ENCODE measurements at places on chromosomes 6 and 20.
A peak's percentile ranks its signal among the peaks of the same experiment; 100 is the strongest.

DNA sequence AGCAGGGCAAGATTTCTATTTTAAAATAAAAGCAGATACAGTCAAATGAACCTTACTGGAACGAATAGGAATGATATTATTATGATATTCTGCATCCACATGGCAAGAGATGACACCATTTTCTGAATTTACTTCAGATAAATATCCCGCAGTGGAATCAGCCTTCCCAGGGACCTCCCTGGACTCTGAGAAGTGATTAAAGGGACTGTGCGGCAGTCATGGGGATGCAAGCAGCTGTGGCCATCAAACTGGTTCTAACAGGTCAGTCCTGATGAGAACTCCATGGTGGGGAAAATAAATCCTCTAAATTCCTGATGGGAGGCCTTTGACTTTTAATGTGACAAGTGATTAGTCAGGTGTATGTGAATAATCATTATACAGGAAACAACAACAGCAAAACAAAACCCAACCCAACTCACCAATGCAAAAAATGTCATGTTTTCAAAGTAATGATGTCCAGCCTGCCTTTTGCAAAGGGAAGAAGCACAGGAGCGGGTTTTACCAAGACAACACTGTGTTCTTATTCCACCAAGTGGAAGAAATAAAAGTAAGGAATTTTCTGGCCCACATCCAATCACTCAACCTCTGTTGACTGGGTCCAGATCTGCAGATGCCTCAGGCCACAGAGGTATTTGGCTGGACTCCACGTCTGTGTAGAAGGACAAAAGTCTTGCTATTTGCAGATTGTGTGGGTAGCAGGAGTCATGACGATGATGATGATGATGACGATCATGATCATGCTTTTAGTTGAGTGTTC, 61.9 kb upstream of the CITED2 start:
- peak; percentile 67 for ATAC-seq

- ATAC-seq: no peak
Measured at GRCh38 chr6:166951670-166952060, 4.7 kb downstream of the RNASET2 start.

- ATAC-seq: no peak
Measured at GRCh38 chr6:131549811-131550210, 23.2 kb upstream of the ARG1 start.

GRCh38 chr6:83199173-83199862, 6.2 kb downstream of the RWDD2A start:
- peak; percentile 15 for ATAC-seq

GRCh38 chr20:19008497-19008896, 194.9 kb downstream of the SCP2D1 start:
- no peak for ATAC-seq

DNA sequence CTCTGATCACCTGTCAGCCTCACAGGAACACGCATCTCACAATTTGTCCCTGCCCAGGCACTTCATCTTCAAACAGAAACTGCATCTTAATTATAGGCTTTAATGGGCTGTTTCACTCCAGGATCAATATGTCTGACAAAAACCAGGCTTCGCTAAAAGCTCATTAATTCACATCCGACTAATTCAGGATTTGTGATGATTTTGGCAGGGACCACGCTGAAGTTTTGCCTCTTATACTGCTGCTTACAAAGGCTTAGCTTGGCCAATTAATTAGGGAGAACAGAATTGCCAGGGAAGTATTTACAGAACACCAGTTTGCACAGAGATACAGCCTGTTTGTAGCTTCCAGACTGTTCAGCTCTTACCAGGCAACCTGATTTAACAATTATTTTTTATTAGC, 541.0 kb upstream of the SPTLC3 start:
- ATAC-seq: no peak

DNA sequence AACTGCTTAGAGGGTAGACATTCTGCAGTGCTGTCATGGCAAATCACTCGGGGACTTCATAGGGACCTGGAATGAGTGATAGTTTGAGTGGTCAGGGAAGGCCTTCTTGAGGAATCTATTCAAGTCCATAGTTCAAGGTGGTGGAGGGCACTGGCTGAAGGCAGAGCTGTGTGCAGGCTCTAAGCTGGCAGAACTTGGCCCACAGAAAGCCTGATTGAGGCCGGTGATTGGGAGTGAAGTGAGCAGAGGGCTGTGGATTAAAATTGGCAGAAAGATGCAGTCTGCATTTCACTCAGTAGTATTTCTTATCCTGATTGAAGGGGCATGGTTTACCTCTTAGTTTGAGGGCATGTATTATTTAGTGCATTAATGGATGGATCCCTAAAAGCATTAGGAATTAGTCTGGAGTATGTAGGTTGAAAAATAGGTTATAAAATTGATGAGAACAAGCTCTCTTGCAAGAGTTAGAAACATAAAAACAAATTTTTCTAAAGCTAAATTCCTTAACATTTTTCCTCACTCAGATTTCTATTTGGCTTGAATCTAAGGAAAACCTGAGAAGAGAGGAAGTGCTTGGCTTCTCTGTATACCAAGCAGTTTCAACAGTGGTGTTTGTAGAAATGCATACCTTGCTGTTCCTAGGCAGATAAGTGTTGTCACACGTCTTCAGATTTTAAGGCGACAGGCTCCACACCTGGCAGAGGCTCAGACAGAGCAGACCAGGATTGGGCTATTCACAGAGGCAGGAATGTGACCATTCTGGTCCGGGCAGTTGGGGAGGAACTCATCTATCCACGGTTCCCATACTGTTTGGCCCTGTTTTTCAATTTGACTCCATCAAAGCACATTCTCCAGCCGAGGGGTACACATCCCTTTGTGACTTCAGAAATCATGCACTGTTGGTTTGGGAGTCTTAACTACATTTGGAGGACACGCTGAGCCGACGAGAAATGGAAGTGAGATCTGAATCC, 45.2 kb downstream of the UTRN start:
- ATAC-seq: peak; percentile 45

DNA sequence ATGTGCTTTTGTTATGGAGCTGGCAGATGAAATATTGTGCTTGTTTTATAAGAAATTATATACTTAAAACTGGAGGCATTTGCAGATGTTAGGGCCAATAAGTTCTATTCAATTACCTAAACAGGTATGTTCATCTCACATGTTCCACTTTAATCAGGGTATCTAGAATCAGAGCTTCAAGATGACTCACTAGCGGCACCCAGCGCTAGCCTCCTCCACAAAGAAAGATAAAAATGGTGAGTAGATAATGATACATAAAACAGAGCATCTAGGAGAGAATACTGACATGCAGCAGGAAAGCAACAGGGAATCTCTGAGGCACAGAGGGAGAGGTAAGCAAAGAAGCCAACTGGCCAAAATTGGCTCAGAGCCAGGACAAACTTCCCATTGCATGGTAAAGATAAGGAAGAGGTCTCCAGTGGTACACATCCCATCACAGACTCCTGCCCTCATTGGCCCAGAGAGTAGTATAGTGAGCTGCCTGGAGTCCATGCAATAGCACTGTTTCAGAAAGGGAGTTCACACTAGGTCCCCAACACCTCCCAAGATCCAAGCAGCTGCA, 200.7 kb upstream of the SPTLC3 start:
- ATAC-seq: no peak

GRCh38 chr6:69026243-69026642, 391.2 kb downstream of the ADGRB3 start:
- no peak for ATAC-seq

GRCh38 chr20:5073660-5074231, 46.0 kb downstream of the PCNA start:
- ATAC-seq: no peak

DNA sequence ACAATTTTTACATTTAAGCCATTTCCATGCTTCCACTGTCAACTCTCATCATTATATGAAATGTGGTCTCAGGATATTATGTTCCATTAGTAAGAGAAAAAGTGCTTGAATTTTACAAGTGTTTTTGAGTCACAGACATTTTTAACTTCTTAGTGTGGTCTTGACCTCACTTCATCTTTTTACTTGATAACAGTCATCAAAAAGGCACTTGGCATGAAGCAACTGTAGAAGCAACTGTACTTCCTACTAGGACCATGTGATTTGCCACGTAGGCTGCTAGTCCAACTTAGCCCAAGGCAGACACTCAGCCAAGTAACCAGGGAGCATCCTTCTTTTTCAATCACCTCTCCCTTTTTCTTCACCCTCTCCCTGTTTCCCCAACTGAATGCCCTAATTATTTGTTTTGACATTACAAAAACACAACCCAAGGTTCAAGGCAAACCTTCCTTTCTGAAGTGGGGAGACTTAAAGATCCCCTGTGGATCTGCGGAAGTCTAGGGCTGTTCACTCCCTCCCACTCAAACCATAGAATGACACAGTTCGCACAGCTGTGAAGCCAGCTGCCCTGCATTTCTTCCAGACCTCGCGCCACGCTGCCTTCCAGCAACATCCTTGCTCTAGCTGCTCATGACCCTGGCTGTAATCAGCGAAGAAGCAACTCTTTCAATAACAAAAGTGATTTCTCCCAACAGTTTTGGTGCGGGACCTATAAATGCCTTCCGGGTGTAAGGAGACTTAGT, 45.0 kb downstream of the PHACTR1 start:
- no peak for ATAC-seq

- no peak for ATAC-seq
Measured at GRCh38 chr20:63162206-63162795, 53.6 kb downstream of the YTHDF1 start.

GRCh38 chr6:79868098-79868722, 79.1 kb downstream of the ELOVL4 start:
- peak; percentile 72 for ATAC-seq

DNA sequence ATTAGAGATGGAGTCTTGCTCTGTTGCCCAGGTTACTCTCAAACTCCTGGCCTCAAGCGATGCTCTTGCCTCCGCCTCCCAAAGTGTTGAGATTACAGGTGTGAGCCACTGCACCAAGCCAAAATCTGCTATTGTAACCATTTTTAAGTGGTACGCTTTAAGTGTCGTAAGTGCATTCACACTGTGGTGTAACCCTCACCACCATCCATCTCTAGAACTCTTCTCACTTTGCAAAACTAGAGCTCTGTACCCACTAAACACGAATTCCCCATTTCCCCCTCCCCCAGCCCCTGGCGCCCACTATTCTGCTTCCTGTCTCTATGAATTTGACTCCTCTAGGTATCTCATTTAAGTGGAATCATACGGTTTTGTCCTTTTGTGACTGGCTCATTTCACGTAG, 2.8 kb upstream of the FAM83C start:
- ATAC-seq: no peak

DNA sequence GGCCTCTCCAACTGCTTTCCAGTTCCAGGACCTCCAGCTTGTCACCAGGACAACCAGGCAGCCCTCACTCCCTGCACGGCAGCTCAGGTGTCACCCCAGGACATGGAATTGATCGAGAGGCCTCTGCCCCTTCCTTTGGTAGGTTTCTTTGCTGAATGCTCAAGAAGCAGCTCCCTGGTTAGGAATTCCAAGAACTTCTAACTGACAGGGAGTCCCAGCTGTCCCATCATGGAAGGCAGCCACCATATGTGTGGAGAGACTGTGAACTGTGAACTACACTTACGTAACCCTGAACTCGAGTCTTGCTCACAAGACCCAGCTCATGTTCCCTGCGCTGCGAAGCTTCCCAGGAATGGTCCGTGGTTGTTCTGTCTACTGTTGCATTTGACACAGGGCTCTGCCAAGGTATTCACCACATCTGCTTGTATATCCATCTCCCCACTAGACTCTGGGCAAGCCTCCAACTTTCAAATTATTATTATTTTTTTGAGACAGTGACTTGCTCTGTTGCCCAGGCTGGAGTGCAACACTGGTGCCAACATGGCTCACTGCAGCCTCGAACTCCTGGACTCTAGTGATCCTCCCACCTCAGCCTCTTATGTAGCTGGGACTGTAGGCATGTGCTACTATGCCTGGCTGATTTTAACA, 35.7 kb downstream of the MGME1 start:
- no peak for ATAC-seq

- peak; percentile 55 for ATAC-seq
Measured at GRCh38 chr20:3209946-3210317, 634 bp downstream of the ITPA start.

DNA sequence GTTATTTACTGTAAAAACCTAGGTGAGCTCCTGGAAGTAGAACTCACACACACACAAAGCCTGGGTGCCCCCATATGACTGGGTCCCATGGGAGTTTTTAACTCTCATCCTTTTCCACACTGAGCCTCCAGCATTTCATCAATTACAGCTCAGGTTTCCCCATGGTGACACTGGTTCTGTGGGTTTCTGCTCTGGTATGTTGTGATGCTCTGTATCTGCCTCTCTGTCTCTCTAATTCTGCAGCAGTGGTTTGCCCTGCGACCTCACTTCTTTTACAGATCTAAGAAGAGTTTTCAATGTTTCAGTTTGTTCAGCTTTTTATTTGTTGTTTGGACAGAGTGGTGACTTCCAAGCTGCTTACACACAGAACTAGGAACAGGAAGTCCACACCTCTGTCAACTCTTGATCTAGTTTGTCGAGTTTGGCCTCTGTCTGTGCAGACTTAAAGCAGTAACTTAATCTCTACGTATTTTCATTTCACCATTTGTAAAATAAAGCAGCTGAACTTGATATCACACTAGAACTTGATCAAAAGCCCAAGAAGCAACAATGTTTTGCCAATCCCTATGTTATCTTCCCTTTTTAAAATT, 554.3 kb downstream of the EPHA7 start:
- no peak for ATAC-seq

GRCh38 chr20:34675993-34676641, 775 bp downstream of the PIGU start:
- peak; percentile 17 for ATAC-seq

DNA sequence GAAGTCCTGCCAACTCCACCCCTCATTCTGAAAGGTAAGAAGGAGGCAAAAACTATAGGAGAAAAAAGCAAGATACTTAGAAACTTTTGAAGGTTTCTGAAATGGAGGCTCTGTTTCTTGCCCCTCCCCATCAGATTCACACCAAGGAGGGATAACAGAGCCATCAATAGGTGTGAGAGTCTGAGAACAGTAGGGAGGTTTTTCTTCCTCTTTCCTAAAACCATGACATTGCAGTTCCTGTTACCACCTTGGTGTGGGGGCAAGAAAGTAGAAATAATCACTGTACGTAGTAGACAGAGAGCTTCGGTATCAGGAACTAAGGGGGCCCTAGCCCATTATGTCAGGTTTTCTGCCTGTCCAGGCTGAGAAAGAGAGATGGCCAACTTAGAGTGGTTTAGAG, 333.3 kb upstream of the SYNCRIP start:
- no peak for ATAC-seq

DNA sequence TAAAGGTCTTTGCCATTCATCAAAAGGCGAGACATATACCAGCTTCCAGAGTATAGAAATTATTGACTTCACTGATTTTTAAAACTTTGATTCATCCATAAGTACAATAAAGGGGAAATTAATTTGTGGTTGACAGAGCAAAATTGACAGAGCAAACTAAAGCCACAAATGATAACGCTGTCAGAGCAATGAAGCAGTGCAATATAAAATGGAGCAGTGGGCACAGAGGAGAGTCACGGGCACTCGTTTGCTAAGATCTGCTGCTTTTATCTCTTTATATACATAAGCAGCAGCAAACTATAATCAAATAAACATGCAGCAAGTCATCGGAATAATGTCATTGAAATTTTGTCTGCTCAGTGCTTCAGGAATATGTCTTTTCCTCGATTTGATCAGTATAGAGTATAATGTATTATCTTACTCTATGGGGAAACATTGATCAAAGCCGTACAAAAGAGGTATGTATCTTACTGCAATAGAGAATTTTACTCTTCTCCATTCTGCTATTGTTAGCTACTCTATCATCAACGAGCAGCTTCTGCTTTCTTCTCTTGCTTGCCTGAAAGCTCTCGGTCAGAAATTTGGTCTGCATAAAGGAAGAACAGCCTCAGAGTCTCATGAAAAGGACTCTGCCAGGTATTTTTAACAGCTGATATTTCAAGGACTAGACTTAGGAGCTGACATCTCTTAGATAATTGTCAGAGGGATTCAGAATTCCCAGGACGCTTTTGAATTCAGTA, 546.0 kb upstream of the ARID1B start:
- ATAC-seq: no peak

GRCh38 chr20:47318586-47319516, 37.6 kb downstream of the ZMYND8 start:
- ATAC-seq: peak; percentile 49

Measured in SK-N-SH treated with all-trans-retinoic acid at 6 μM for 48 hours (cell line).